T-helper 2 cell (primary cell): ENCODE measurements at places on chromosomes 12 and 14.
A peak's percentile ranks its signal among the peaks of the same experiment; 100 is the strongest.

DNA sequence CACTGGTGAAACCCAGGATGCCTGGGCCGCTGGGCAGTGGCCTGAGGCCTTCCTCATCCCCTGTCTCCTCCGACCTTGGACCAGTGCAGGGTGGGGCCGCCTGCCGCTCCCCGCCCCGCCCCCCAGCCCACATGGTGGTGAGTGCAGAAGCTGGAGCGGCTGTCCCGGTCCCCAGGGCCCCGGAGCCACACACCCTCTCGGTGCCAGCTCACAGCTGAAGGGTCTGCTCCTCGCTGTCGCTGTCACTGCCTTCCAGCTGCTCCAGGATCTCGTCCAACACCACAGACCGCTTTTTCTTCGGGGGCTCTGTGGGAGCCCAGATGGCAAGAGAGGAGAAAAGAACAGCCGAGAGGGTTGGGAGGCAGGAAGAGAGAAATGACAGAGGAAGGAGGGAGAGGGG is 143.1 kb downstream of the RBM19 start:
- DNase-seq, result no peak

DNA sequence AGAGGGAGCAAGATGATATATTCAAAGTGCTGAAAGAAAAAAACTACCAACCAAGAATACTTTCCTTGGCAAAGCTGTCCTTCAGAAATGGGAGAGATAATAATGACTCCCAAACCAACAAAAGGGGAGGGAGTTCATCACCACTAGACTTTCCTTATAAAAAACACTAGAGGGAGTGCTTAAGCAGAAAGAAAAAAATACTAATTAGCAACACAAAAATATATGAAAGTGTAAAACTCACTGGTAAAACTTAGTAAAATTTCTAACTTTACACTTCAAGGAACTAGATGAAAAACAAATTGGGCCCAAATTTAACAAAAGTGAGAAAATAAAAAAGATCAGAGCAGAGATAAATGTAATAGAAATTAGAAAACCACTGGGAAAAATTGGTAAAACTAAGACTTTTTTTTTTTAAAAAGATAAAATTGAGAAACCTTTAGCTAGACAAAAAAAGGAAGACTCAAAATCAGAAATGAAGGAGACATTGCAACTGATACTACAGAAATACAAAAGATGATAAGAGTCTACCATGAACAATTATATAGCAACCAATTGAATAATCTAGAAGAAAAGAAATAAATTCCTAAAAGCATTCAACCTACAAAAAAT is 60.4 kb upstream of the FAR2 start:
- no peak for DNase-seq

- no peak for DNase-seq
Measured at GRCh38 chr14:94458558-94459205, 6.1 kb upstream of the SERPINA11 start.

- DNase-seq, result peak; percentile 61
Measured at GRCh38 chr14:105294142-105294597, 6.6 kb downstream of the BRF1 start.

DNA sequence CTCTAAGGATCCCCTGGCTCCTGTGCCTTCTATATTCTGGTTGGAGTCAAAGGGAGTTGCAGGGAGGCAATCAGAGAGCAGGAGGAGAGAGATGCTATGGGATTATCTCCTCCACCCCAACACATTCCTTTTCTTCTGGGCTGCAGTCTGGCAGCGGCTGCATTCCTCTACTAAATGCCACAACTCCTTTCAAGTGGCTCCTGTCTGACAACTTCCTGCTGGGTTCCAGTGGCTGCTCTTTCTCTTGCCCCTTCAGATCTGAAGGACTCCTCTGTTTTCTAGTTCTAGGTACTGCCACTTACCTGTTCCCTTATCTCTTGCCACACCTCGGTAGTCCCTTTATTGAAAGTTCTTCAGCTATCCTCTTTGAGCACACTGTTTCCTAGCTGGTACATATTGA is 425.0 kb downstream of the SNAPC1 start:
- no peak for DNase-seq

- DNase-seq, result no peak
Measured at GRCh38 chr12:58081488-58081887, 140.1 kb downstream of the ATP23 start.

DNA sequence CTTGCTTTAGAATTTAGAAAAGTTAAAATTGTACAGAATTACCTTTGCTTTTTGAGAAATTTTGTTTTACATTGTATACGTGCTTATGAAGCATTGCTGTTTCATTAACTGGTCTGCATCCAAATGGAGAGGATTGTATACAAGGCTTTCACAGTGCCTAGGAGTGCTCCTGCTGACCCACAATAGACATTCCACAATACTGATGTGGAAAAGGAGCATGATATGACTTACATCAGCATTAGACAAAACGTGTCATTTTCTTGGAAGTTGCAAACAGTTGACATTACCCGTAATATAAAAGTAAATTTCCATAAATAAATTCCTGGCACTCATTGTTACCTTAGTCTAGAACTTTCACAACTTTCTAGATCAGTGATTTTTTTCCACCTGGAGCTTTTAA is 1.9 kb downstream of the PRKD1 start:
- no peak for DNase-seq

- DNase-seq, result no peak
Measured at GRCh38 chr12:55725556-55725955, 3.3 kb downstream of the CD63 start.

DNA sequence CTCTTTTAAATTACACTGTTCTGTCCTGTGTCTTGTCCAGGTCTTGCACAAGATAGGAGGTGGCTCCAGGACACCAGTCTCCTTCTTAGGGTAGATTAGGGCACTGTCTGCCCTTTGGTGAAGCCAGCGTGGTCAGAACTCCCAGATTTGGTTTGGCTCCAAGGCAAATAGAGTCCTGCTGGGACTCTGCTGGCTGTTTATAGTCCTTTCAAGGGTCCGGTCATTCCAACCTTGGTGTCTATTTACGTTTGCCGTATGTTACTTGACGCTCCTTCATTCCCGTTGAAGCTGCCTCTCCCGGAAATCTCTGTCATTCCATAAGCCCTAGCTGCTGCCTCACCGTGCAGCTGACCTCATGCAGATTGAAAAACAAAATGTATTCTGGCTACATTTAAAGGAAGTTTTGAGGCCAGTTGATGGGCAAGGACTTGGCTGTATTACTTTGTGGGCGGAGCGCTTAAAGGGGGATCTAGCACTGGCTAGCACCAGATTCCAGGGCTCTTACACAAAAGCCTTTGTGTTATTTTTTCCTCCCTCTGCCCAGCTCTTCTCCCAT is 180.6 kb downstream of the AKAP6 start:
- DNase-seq, result no peak

- DNase-seq, result no peak
Measured at GRCh38 chr12:91108196-91108755, 3.0 kb downstream of the LUM start.

DNA sequence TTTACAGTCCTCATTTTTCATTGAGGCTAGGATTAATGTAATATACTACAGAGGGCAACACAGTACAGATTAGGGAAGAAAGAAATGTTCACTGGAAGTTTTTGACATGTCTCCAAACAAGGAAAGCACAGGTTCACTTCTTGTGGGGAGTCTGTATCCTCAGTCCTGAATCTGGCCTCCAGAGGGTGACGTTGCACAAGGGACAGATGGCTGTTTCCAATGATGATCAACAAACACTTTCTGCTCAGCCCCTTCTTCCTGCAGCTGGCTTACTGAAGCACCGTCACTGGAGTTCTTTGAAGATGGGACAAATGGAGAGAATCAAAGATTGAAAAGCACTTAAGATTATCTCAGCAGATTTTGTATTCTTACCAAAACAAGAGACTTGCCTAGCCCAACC is 123.3 kb upstream of the OR4E1 start:
- no peak for DNase-seq

DNA sequence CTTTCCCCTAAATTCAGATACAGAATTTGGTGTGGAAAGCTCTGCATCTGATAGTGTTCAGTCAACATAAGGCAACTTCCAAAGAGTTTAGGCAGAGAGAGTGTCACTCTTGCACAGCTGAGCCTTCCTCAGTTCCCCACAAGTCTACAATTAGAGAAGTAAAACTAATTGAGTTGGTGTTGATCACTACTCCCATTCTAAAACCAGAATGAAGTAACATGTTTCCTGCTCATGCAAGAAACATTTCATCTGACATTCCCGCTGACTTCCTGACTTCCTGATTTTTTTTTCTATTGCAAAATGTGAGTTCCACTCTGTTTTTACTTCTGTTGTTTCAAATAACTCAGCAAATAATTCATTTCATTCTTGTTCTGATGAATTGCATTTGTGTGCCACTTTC is 271.0 kb downstream of the ALG10B start:
- no peak for DNase-seq

DNA sequence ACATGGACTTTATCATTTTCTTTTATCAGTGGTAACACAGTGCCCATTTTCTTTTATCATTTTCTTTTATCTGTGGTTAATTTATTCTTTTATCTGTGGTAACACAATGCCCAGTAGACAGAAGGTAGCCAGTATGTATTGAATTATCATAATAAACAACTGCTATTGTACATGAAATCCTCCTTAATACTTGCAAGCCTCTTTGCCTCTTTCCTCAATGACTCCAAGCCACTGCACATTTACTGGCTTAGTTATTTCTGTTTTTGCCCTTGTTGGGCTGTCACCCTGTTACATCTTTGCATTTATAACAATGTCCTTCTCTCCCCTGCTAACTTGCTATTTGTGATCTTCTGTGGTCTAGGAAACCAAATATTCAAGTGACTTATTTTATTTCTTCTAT is 345.0 kb downstream of the ATP23 start:
- DNase-seq, result no peak

DNA sequence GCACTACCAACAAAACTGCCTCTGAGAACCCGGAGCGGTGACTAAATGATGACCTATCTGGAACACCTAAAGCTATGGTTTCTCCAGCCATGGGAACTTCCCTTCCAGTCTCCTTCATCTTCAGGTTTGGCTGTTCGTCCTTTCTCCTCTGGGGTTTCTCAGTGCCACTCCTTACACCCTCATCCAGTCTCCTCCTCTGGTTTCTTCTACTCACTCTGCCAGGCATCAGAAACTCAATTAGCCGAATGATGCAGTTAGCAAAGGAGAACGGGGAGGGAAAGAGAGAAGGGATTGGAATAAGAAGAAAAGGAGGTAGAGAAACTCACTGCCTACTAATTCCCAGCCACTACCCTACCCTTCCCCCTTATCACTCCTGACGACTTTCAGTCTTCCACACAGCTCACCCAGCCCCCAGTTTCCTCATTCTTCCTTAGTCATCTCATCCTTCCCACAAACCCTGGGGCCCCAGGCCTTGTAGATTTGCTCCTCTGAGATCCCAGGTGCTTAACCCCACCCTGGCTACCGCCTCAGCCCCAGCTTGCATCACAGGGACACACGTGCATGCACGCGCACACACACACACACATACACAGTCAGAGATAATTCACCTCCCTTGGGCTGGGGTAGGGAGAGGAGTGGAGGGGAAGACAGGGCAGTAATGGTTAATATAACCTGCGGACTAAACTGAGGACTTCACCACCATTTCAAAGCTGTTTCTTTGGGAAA is 13.0 kb downstream of the FGD6 start:
- DNase-seq, result no peak

DNA sequence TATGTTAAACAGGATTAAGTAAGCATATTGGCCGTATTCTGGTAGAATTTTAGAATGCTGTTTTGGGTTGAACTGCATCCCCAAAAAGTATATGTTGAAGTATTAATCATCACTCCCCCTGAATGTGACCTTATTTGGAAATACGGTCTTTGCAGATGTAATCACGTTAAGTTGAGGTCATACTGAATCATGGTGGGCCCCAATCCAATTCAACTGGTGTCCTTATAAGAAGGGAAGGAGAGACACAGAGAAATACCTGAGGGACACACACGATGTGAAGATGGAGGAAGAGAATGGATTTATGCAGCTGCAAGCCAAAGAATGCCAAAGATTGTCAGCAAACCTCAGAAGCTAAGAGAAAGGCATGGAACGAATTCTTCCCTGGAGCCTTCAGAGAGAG is 268.6 kb downstream of the ITPR2 start:
- DNase-seq, result no peak

DNA sequence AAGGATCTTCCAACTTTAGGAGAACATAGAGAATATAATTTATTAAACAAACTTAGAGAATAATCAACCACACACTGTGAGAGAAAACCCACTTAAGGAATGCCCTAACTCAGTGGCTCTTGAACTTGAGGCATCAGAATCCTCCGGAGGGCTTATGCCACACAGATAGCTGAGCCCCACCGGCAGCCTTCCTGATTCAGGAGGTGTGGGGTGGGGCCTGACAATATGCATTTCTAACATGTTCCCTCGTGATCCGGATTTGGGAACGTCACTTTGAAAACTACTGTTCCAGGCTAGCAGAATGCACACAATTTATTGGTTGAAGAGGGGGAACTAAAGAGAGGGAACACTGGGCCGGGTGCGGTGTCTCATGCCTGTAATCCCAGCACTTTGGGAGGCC is 2.0 kb upstream of the SOAT2 start:
- no peak for DNase-seq

- DNase-seq, result no peak
Measured at GRCh38 chr12:115049614-115050013, 365.6 kb upstream of the TBX3 start.

- DNase-seq, result no peak
Measured at GRCh38 chr14:92323011-92323915, at the start of gene SLC24A4. TSS of gene SLC24A4 (plus strand) at chr14:92323165. CDS start at chr14:92323831, 666 bp downstream.

DNA sequence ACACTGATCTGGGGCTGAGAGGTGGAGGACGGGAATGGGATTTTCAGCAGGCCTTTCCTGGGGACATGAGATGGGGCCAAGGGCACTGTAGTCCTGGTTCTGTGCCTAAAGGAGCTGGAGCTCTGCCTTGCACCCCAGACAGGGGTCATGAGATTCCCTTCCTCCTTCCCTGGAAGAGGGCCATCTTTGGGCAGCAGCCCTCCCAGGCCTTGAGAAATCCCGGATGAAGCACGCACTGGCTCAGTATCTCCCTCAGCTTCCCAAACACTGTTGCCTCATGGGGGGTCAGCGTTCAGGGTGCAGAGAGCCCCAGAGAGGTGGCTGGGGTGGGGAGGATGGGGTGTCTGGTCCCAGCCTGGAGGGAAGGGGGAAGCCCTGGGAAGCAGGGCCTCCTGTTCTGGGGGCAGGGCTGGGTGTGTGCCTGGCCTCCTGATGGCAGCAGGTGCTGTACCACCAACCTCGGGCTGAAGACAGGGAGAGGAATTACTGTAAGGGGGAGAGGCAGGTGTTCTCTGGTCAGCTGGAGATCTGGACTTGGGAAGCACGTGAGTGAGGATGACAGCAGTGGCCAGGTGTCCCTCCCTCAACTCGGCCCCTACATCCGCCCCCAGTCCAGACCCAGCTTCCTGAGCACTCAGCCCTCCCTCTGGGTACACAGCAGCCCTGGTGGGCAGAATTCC is 8.4 kb upstream of the NR4A1 start:
- DNase-seq, result no peak

DNA sequence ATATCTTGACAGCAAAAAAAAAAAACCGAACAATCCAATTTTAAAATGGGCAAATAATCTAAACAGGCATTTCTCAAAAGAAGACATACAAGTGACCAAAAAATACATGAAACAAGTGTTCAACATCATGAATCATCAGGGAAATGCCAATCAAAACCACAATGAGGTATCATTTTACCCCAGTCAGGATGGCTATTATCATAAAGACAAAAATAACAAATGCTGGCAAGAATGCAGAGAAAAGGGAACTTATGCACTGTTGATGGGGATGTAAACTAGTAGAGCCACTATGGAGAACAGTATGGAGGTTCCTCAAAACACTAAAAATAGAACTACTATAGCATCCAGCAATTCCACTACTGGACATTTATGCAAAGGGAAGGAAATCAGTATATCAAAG is 448.2 kb downstream of the RGS6 start:
- DNase-seq, result no peak
